ENCODE measurements at places on chromosomes 5 and 9. TPM values are rescaled to one million over a fixed set of nuclear protein-coding genes. Genes with fewer than 3 reads are reported as not detected.
A peak's percentile ranks its signal among the peaks of the same experiment; 100 is the strongest.

DNA sequence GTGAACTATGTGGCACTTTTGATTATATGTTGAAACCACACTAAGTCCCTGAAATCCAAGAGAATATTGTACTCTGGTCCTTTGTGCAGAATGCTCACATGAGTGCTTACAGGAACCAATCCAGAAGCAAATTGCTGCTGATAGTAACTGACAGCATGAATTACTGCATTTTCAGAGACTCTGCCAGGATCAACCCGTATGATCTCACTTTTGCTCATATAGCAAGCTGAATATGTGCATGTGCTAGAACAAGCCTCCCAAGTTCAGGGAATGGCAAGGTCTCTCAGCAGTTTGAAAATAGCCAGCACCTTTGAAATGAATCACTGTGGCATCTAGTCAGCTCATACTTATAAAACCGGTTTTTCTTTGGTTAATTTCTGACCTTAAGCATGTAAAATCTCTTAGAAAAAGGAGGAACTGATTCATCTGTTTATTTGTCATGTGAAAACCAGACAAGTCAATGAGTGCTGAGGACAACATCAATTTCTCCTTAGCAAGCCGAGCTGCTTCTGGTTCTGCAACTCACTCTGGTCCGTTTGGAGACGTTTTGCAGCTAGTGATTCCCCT is 215.7 kb upstream of the ELL2 start:
- DNase-seq = peak; percentile 78

DNA sequence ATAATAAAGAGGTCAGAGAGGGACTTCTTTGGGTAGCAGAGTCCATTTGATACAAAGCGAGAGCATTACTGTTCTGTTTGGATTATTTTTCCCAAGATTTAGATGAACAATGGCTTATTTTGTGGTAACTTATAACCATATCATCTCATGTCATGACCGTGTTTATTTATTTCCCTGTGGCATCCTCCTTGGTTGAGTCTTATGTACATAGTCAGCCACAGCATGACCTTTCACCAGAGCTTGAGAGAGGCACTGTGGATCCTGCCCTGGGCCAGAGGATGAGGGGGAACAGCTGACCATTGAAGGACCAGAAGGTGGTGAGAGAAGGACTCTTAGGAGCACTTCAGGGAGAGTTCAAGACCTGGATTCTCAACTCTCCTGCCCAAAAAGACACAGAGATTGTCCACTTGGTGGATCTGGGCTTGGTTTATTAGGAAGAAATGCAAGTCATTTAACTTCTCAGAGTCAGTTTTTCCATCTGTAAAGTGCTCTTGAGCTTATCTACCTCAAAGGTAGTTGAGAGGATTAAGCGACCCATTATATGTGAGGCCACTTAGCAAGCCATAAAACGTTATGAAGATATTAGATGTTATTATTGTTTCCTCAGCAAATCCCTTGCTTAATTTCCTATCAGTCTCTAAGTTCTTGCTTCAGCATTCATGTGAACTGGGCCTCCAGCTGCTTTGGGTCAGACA is 51.4 kb downstream of the PPIC start:
- DNase-seq = no peak

GRCh38 chr5:7814816-7815215 is 36.1 kb downstream of the CFAP90 start:
- no peak for DNase-seq

DNA sequence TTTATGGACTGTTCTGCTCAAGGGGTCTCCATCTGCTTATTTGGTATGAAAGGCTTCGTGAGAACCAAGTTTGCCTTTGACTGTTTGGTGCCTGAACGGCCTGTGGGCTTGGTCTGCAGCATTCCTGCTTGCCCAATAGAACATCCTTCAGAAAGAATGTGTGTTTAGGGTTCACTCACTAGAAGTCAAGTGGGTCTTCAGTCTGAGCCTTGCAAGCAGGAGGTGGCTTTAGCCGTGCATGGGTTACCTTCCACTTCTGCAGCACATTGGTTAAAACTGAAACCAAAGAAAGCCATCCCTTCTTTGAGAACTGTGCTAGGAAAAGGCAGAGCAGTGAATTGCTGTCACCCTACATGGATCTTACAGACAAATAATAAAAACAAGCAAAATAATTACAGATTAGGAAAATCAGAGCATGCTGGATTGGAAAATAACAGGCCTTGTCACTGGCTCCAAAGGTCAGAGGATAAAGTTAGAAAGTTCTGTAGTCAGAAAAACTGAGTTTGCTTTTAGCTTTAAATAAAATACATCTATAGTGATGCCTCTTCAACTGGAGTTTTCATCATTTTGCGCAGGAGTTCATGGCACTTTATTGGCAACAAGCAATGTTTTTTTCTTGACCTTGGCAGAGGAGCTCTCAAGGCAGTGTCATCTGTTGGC is 16.6 kb downstream of the WWC1 start:
- DNase-seq = no peak

The ENC1 gene
- total RNA-seq = 72.1 TPM

- peak; percentile 48 for DNase-seq
Measured at GRCh38 chr5:1497795-1498622, 25.8 kb downstream of the LPCAT1 start.

DNA sequence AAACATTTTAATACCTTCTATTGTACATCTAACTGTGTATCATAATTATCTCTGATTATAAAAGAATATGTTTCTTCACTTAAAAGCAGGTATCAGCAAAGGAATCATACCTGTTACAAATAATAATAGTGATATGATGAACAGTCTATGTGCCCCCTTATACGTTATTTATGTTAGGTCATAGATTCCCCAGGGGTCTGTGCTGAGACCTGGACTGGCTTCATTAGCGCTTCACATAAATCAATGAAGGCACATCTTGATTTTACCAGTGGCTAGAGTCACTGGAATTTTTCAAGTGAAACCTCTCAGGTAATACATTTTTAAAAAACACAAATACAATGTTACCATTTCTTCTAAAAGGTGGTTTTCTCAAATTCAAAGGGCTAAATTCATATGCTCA is 275.2 kb downstream of the BNC2 start:
- no peak for DNase-seq

The PTCD2 gene
- 7.7 TPM for total RNA-seq

DNA sequence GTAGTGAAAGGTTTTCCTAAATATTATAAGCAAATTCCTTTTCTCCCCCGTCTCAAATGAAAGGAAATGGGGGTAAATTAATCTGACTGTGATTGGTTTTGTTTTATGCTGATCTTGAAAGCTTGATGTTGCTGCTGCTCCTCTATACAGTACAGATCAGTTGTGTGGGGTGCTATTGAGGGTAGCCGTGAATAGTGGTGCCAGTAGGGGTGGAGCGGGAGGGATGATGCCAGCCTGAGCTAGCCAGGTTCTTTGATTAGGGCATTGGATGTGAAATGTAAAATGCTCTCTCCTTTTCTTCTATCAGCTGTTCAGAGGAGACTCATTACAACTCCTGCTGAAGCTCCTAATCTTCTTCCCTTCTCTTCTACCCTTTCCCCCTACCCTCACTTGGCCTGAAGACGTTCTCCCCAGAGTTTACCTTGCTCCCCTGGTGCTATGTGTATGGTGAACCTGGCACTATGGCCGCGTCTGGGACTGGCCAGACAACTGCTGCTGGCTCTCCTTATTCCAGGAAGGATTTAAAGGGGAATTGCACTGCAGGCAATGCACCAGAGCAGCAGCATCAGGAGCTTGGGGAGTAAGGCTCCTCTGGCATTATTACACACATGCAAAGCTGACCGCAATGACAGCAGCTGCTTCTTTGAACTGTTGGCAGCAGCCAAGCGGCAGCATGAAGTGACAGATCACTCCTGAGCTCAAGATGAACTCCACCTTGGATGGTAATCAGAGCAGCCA is 566 bp downstream of the GPR21 start:
- peak; percentile 37 for DNase-seq

The CCL27 gene
- not detected for total RNA-seq

All from fibroblast of villous mesenchyme (primary cell).